Stimulated activated CD4-positive, alpha-beta T cell treated with anti-CD3 and anti-CD28 coated beads, TNF-alpha, amount 100 ng/mL, for 48 hours (primary cell): ENCODE measurements at places on chromosomes 1 and 21.

GRCh38 chr1:114350731-114351445 is 160.1 kb downstream of the TRIM33 start:
- DNase-seq, result no peak

- DNase-seq, result no peak
Measured at GRCh38 chr1:22627331-22627730, 9.1 kb upstream of the C1QA start.

- no peak for DNase-seq
Measured at GRCh38 chr1:80509965-80510522, 1290.7 kb upstream of the ADGRL2 start.

DNA sequence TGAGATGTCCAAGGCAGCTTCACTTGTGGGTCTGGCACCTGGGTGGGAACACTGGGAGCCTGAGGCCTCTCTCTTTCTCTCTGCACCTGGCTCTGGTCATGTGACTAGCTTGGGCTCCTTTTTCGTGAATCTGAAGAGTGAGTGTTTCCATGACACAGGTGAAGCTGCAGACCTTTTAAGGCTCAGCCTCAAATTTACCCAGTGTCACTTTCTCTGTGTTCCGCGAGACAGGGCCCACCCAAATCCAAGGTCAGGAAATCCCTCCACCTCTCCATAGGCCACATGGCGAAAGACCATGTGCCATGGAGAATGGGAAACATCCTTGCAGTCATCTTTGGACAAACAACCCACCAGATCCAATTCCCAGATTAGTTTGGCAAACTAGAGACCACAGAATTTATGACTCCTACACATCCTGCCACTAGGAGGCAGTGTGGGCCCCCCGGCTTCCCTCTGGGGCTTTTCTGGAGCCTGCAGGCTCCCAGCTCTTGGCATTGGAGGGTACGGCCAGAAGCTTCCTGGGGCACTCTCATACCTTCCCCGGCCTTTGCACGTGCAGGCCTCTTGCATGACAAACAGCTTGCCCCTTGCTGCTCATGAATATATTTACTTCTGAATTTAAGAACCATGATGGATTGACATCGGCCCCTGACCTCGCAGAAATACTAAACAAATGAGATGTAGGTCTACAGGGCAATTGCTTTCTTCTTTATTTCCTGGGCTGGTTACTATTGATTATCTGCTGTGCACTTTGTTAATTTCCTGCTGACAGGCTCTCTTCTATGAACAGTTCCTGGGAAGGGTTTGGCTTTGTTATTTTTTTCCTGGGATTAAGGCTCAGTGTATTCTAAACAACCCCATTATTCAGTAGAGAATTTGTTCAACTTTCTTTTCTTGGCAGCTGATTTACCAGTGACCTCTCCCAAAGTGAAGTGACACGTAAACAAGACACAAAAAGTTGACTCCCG is 180.7 kb downstream of the KAZN start:
- peak; percentile 11 for DNase-seq

- DNase-seq, result no peak
Measured at GRCh38 chr1:10724948-10725847, 71.2 kb downstream of the CASZ1 start.

DNA sequence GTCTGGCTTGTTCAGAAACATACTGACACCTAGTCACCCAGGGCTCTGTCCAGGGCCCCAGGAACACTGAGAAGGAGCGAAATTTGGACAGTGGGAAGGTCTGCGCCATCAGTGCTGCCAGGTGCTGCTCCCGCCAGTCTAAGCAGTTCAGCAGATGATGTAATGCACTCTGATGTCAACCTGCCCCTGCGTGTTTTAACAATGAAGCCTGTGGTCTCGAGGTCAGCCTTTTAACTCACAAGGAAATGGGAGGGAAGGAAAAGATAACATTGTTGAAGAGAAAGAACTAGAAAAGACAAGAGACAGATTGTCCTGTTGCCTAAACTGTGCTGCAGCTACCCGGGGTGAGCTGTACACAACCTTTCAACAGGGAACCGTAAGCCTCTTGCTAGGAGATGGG is 126.6 kb upstream of the IFFO2 start:
- DNase-seq, result no peak

- no peak for DNase-seq
Measured at GRCh38 chr1:196115646-196116045, 492.6 kb downstream of the KCNT2 start.

DNA sequence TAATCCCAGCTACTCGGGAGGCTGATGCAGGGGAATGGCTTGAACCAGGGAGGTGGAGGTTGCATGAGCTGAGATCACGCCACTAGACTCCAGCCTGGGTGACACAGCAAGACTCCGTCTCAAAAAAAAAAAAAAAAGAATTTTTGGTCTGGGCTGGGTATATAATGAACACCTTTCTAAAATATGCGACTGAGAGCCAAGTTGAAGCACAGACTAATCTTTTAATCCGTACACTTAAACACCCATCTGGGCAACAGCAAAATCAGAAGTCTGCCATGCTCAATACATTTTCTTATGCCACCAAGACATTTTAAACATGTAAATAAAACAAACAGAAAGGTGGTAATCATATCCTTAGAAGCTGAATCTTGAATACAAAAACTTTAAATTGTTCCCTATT is 31.6 kb upstream of the ABCB10 start:
- no peak for DNase-seq
